Endodermal cell (in vitro differentiated cells): ENCODE measurements at places on chromosomes 3 and 15.

GRCh38 chr15:62413786-62414185 is 248.7 kb upstream of the C2CD4B start:
- DNase-seq, result no peak

GRCh38 chr3:11016727-11017126 is 24.2 kb downstream of the SLC6A1 start:
- DNase-seq, result no peak

DNA sequence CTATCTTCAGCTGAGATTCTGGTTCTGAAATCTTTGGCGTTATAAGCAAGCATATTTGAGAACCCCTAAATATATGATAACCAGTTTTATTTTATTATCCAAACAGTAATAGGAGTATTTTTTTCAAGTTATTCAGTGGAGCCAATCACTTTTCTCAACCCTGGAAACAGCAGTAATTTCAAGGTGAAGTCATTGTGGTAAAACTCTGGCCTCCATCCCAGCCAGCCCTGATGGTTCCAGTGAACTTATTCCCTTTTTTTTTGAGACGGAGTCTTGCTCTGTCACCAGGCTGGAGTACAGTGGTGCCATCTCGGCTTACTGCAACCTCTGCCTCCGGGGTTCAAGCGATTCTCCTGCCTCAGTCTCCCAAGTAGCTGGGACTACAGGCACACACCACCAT is 545.4 kb upstream of the IL12A start:
- DNase-seq, result no peak

DNA sequence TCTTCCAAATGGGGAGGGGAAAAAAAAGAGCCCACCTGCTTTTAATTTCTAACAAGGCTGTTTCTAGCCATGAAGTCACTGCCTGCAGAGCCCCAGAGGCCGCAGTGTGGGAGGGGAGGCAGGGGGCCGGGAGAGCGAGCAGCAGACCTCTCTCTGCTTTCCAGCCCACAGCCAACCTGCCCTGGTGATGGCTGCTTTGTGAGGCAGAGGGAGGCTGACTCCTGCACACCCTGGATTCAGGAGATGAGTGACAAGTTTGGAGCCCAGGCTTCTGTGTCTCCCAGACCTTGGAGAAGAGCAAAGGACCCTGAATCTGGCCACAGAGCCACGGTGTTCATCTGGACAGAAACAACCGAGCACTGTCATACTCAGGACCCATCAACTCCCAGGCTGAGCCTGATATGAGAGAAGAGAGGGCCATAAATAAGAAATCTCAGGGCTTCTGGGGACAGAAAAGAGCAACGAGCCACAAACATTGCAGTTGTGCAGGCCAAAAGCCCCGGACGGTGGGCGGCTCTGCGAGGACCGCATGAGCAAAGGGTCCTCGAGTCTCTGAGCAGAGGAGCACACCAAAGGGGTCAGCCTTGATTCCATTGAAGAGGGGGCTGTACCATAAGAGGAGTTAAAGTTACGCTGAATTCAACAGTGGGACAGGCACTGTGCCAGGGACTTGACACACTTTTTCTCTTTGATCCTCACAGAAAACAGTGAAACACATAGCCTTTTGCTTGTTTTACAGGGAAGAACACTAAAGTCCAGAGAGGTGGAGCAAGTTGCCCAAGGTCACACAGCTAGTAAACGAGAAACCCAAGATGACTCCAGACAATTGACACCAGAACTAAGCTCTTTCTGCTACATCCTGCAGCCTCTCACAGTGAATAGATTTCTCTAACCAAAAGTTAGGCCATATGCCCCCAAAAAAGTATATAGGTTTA is 97.2 kb downstream of the SEMA5B start:
- no peak for DNase-seq

- DNase-seq, result no peak
These were observed 71.2 kb downstream of the ARHGAP31 start for GRCh38 chr3:119365418-119365817.

GRCh38 chr3:72169561-72170472 is 384.9 kb upstream of the PROK2 start:
- no peak for DNase-seq

GRCh38 chr15:39534996-39535395 is 45.9 kb upstream of the THBS1 start:
- no peak for DNase-seq

DNA sequence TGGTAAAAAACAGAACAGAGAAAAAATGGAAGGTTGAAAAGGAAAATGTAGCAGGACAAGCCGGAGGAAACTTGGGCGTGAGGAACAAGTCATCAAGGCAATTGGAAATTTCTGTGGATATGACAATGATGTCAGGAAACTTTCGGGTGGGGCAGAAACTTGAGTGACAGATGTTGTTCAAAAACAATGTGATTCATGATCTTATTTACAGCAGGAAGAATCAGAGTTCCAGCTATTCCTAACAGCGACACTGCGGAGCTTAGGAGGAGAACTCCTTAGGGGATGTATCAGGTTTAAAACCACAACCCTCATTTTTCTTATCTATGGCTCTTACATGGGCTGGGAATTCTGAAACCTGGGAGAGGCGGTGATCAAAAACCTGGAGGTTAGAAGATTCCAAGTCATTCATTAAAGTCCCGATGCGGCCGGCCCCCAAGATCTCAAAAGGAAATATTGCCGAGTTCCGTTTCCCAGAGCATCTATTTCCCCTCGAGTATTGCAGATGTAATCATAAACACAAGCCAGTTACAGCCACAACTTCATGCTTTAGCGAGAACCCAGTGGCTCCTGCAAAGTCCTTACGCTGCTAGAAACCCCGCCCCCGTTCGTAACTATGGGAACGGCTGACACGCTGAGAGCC is 659 bp upstream of the ARRDC4 start:
- DNase-seq, result no peak

DNA sequence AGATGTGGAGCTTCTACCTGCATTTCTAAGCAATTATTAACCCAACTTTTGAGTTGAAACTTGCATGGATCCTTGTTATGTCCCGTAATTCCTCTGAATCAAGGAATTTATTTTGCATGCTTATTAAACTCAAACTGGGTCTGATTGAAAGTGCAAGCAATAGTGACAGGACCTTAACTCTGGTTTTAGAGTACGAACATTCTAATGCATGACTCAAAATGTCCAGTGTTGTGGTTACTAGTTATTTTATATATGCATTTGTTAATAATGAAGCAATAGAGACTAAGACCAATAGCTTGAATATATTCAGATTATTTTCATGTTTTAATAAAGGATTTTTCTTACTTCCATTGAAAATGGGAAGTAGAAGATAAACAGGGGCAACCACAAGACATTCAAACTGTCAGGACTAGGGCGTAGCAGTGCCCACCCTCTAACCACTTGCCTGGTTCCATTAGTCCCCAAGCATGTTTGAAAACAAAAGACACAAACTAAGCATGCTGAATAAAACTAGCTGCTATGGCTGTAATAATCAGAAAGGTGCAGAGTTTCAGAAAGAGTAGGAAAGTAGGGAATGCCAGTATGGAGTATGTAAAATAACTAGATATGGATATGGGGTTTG is 28.1 kb downstream of the OIP5 start:
- no peak for DNase-seq
